ENCODE measurements at places on chromosomes 6 and 20.

- DNase-seq, result no peak
Observed at GRCh38 chr20:34240121-34240520, 1.1 kb upstream of the ASIP start.

- peak; percentile 49 for DNase-seq
Observed at GRCh38 chr20:7673841-7674240, 266.4 kb downstream of the HAO1 start.

GRCh38 chr20:22438926-22439325, 145.4 kb downstream of the FOXA2 start:
- DNase-seq, result peak; percentile 15

DNA sequence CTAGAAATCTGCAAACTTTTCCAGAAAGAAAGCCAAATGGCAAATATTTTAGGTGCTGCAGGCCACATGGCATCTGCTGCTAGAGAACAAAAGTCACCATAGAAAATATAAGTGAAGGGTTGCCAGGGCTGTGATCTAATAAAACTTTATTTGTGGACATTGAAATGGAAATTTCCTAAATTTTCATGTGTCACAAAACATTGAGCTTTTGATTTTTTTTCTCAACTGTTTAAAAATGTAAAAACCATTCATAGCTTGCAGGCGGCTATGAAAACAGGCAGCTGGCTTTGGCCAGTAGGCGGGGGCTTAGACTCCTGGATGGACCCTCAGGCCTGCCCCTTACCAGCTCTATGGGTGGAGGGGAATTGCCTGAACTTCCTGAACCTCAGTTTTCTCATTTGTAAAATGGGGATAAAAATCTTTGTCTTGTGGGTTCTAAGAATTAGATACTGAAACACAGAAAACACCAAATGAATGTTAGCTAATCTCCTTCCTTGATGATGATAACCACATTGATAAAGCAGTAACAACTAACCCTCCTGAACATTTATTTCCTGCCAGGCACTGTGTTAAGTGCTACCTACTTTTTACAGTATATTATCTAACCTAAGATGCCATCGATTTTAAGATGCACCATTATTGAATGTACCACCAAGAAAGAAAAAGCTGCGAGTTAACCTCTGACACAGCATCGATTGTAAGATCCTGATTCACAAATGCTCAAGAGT, 85.5 kb downstream of the SLC22A23 start:
- DNase-seq, result no peak

DNA sequence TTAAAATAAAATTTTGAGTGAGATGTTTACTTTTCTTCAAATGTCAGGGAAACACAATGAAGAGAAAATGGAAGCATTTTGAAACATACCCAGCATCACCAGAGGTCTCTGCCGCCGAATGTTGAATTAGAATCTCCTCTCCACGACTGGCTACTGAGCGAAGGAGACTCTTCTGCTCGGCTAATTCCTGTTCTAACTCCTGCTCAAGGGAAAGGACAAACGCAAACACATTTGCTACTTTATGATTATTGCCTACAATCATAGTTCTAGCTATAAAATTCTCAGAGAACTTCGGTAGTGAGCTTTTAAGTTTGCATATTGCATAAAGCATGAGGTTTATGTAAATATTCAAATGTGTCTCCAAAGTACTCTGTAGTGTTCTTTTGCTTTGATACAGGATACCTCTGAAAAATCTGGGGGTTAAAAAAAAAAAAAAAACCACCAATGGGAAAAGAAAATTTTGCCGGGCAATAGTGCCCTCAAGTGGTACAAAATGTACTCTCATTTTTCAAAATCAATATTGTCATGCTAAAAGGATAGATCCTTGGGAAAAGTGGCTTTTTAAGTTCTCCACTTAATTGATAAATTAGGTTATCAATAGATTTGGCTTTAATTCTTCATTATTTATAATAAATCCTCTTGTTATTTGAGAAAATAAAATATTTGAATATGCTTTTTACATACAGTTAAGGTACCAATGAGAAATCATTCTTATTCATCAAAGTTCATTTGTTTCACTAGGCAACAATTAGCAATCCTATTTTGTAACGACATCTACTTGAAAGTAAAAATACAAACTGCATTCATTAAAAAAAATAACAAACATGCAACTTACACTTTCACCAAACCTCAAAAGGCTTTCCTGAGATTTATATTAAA, 369.0 kb downstream of the SYNE1 start:
- DNase-seq, result peak; percentile 23

GRCh38 chr6:20960067-20960466, 425.8 kb downstream of the CDKAL1 start:
- no peak for DNase-seq

- DNase-seq, result no peak
Observed at GRCh38 chr20:32449057-32449889, 91.1 kb downstream of the ASXL1 start.

GRCh38 chr20:61728786-61729770, 336.6 kb downstream of the TAF4 start:
- no peak for DNase-seq

GRCh38 chr6:26323525-26324294, 41.3 kb upstream of the BTN3A2 start:
- no peak for DNase-seq

DNA sequence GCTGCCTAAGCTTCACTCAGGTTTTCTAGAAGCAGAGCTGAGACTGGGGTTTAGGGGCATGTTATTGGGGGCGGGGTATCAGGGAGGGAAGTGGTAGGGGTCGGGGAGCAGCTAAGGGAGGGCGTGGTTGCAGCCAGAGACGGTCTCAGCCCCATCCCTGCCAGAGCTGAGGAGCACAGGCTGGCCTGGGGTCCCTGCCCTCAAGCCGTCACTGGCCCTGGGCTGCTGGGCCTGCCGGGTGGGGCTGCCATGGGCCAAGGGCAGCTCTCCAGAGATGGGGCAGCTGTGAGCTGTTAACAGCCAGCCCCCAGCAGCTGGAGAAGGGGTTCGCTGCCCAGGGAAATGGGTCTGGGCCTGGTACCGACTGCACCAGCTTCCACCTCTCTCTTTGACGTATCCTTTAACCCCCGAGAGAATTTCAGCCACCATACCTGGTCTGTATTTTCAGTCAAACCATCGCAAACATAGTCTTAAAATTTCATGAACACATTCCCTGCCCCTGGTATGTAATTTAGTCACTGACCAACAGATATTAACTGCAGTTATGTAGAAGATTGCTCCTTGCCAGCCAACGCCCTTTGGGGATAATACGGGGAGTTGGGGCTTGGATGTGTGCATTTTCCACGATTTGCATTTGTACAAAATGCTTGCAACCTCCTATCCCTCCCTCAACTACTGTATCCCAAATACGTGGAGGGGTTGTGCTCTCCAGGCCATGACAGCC, 253.4 kb downstream of the TAF4 start:
- DNase-seq, result no peak

DNA sequence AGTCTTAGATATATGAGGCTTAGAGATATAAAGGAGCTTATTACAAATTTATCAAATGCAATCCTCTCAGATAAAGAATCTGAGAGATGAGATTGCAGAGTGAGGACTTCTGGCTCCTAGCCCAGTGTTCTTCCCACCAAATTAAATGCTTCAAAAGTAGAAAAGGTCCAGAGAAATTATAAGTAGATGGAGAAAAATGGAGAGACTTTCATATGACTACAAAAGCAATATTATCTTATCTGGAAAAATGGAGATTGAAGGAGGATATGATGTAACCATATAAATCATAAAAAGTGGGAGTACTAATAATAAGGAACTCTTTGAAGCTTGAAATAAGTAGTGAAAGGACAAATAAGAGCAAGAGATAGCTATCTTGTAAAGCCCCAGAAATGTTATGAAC, 2.8 kb downstream of the KCTD20 start:
- no peak for DNase-seq

GRCh38 chr6:157831424-157832249, 8.6 kb downstream of the SNX9 start:
- DNase-seq, result no peak

GRCh38 chr6:85650606-85651005, 7.9 kb upstream of the SYNCRIP start:
- DNase-seq, result no peak

DNA sequence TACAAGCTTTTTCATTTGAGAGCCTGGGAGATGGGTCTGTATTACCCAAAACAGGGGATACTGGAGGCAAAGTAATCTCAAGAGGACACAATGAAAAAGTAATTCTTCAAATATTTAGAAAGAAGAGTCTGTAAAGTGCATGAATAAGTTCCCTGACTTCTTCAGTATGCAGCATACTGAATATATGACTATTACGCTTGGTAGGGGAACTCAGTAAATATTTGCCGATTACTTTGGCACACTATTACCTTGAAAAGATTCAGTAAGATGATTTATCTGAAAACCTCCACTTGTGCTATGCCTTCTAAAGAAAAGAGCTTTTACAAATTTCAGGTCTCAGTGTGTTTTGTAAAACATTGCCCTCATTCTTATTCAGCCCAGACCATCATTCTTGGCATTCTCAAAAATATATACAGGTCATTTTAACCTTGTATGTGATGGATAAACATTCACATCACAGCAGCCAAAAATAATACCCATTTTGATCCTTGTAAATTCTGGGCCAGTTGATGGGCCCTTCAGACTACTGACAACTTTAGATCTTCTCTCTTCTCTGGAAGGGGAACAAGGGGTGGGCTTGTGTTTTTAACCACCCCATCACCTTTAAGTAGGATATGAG, 125.9 kb downstream of the EDN1 start:
- DNase-seq, result no peak

- peak; percentile 33 for DNase-seq
Observed at GRCh38 chr6:167898673-167899311, 72.1 kb downstream of the AFDN start.
